AML-193 (cell line): ENCODE measurements at places on chromosomes 7 and 10.

DNA sequence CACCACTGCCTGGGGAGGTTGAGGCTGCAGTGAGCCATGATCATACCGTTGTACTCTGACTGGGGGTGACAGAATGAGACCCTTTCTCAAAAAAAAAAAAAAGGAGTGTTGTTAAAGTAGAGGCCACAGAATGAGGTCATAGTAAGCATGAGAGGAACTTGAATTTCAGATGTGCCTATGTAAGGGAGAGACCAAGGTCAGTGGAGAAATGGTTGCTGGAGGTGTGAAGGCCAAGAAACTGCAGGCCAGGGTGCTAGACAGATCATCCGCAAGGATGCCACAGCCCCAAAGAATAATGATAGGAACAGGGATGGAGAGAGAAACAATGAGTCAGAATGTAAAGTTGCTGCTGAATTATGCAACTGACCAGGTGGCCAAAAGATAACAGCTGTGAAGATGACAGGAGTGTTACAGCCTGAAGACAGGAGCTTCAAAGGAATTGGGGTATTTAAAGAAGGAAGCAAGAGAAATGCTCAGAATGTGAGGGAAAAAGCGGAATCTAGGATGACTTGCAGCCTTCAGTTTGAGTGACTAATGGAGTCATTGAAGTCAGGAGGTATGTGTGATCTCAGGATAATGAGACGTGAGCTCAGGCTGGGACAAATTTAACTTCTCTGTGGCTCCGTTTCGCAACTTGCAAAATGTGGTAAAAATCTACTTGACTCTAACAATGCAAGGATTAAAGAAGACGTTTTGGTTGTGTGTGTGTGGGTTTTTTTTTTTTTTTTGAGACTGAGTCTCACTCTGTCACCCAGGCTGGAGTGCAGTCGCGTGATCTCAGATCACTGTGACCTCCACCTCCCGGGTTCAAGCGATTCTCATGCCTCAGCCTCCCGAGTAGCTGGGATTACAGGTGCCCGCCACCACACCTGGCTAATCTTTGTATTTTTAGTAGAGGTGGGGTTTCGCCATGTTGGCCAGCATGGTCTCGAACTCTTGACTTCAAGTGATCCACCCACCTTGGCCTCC, 22.2 kb downstream of the TYW1B start:
- DNase-seq = peak; percentile 70

- peak; percentile 24 for DNase-seq
Observed at GRCh38 chr7:101169838-101170551, 4.6 kb upstream of the VGF start.

GRCh38 chr10:92697663-92698511, 8.1 kb downstream of the HHEX start:
- no peak for DNase-seq

DNA sequence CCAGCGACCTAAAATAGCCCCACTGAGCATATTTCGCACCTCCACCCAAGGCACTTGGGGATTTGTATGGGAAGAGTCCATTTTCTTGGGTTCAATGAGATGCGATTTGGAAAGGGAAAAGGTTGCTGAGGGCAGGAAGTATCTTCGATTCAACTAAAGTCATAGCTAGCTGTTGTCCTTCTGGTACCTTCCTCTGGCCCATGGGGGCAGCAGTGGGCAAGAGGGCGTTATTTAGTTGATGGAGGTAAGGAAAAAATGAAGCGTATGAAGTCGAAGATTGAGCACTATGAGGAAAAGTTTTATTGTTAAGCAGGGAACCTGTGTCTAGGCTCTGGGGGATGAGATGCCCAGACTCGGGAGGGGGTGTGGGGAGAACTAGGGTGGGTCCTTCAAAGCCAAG, 135.4 kb downstream of the EVX1 start:
- DNase-seq = no peak

- DNase-seq = no peak
Observed at GRCh38 chr7:68748934-68749900, 849.1 kb upstream of the AUTS2 start.

GRCh38 chr7:52799817-52800216, 235.6 kb upstream of the POM121L12 start:
- no peak for DNase-seq

DNA sequence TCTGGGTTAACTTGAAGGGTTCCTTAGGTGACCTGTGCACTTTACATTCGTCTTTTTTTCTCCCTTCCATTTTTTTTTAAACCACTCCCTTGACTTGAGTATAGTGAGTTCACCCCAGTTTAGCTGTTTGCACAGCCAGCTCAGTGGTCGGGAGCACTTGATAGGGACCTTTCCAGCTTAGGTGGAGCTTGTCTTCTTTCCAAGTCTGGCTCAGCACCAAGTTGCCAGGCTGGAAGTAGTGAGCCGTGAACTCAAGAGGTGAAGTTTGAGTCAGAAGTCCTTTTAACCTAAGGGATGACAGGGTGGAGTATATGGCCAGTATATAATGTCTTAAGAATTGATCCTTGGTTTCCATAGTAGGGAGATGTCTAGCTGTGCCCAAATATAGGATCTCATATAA, 7.2 kb downstream of the DNAH11 start:
- DNase-seq = no peak

- DNase-seq = peak; percentile 19
Observed at GRCh38 chr7:18064242-18064838, 36.7 kb upstream of the PRPS1L1 start.
